ENCODE measurements at places on chromosomes 4 and X.

- no peak for DNase-seq
Measured at GRCh38 chr4:182246401-182247205, 3.4 kb downstream of the TENM3 start.

- no peak for DNase-seq
Measured at GRCh38 chr4:11367371-11367770, 61.3 kb downstream of the HS3ST1 start.

DNA sequence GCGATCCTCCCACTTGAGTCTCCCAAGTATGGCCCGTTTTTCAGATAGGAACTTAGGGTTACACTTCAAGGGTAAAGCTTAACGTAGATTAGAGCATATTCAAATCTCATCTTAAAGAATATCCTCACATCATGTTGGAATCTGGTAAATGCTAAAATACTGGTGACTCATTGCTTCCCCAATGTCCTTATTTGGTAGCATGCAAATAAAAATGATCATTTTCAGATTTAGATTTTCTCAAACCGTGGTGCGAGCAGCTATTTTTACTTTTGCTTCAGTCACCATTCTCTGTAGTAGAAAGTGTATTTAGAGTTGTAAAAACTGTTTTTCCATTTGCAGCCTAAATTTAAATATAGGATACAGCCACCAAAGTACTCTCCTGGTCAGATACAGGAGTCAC, 101.5 kb upstream of the MAML3 start:
- no peak for DNase-seq

DNA sequence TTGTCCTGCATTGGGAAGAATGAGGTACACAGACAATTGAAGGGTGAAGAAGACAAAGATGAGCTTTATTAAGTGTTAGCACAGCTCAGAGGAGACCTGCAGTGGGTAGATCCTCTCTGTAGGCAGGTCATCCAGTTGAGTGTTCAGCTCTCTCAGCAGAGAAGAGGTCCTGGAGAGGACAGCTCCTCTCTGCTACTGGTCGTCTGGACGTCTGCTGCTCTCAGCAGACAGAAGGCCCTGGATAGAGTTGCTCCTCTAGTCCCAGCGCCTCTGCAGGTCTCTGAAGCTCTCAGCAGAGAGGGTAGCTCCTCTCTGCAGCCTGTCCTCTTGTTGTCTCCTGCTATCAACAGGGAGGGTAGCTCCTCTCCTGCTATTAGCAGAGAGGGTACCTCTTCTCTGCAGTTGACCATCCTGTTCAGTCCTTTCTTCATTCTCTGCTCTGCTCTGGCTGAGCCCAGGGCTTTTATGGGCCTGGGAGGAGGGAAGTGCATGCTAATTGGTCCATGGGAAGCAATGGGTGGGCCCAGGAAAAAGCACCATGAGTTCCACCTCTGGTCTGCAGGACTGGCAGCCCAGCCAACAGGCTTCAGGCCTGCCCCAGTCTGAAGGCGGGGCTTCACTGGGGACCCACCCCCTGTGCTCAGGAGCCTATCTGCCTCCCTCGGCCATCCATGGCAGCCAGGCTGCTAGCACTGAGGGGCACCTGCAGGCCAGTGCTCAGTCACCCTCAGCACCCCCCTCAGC, 54.1 kb upstream of the IBSP start:
- DNase-seq, result no peak

- DNase-seq, result no peak
Measured at GRCh38 chrX:45843518-45843917, 642.8 kb upstream of the DIPK2B start.

DNA sequence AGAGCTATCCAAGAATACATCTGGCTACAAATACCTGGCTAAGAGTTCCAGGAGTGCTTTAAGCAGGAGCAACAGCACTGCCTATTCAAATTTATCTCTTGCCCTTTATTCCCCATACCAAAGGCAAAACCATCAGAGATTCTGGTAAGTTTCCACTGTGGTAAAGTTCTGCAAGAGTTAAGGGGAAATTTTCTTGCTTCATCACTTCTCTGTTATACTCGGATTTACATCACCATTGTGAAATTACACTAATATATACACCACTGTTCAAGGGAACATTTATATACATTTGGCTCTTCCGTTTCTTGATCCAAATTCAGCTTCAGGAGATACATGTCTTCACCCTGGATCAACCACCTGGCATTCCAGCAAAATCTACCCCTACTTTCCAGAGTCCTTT, 70.8 kb upstream of the PTPN13 start:
- DNase-seq, result no peak

Measured in skeletal muscle cell (primary cell).